ENCODE measurements at places on chromosomes 5 and 9.

DNA sequence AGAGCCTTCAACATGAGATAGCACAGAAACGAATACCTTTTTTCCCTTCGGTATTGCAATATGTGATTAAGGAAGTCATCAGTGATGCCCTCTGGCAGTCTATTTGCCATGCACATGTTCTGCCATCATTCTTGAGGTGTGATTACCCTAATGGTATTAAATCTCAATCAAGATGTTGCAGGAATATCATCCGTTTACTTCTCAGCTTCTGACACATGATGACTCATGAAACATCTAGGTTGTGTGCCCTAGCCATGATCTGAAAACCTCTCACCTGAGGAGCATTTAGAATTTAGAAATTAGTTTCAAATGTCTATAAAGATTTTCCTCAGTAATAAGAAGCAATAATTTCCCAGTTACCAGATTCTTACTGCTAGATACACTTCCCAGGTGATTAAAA lies 209.1 kb downstream of the ADGRV1 start:
- no peak for DNase-seq

- DNase-seq: no peak
Measured at GRCh38 chr9:123823194-123823947, 106.6 kb downstream of the DENND1A start.

DNA sequence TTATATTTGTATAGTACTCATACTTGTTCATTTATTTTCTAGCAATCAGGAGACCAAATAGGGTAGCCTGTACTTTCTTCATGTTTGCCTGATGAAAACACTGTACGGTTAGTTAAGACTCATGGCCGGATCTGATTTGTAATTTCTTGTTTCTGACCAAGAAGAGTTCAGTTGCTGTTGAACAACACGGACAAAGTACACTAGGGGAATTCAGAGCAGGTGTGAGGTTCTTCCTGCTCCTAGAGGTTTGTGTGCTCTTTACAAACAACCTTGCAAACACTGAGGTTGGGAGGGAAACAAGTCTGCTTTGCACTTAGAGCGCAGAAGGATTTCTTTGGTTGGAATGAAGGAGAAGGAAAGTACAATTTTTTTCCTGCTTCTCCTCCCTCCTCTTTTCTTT lies 69.7 kb downstream of the TRIO start:
- no peak for DNase-seq

DNA sequence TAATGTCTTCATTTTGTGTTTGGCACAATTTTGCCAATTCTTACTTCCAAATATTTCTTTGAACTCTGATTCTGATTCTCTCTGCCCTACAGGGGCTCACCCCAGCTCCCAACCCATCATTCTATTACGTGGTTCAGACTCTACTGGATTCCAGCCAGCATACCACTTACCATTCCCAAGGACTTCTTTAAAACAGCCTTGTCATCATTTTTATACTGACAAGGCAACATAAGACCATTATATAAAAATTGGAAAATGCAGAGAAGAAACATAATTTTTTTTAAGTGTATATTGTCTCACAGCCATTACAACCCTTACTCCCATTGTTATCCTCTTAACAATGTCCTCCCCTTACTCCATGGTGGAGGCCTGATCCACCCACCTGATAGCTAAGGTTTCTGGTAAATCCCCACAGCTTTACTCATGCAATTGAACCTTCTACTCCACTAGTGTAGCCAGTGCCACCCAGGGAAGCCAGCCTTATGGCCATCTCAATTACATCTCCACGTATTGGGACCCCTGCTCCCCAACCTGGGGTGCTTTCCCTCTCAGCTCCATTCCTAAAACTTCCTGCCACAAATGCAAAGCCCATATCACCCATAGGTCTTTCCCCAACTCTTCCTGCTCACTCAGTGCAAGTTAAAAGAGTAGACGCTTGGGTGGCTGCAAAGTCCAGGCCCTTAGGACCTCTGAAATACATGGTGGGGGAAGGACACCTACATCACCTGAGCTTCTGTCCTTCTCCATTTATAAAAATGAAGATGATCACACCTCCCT lies 19.1 kb downstream of the UGT3A2 start:
- DNase-seq: no peak

GRCh38 chr9:92714787-92715487 lies 45.0 kb upstream of the IPPK start:
- no peak for DNase-seq

GRCh38 chr5:38473008-38473407 lies 83.4 kb downstream of the LIFR start:
- DNase-seq: no peak

GRCh38 chr9:81986051-81986450 lies 2.5 kb upstream of the SPATA31D1 start:
- no peak for DNase-seq

GRCh38 chr9:29806937-29807618 lies 2233.8 kb upstream of the C9orf72 start:
- DNase-seq: no peak

DNA sequence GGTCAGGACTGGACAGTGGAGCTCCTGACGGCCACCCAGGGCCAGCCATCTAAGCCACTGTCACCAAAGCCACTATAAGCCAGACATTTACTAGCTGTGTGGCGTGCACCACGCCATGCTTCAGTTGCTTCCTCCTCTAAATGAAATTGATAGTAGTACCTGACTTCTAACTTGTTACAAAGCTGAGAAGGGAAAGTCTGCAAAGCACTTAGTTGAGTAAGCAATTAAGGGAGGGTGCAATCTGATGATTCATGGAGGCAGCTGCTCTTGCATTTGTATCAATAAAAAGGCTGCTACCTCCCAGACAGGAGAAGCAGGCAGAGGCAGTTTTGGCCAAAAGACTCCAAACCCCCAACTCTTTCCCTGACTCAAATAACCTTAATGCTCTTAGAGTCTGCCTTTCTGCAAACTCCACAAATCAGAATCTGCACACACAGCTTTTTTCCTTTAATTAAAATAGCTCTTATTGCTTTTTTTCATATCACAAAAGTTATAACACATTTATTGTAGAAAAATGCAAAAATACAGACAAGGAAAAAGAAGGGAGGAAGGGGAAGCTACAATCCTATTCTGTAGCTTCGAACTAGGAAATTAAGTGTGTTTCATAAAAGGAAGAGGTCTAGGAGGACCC lies 19.3 kb upstream of the RAPGEF1 start:
- no peak for DNase-seq

- DNase-seq: no peak
Measured at GRCh38 chr9:78026947-78027346, 4.7 kb downstream of the GNAQ start.

GRCh38 chr5:143297756-143298155 lies 105.7 kb downstream of the NR3C1 start:
- DNase-seq: no peak

GRCh38 chr5:177496070-177496726 lies 1.2 kb downstream of the PDLIM7 start:
- no peak for DNase-seq

- no peak for DNase-seq
Measured at GRCh38 chr5:160602744-160603143, 181.1 kb downstream of the PTTG1 start.

DNA sequence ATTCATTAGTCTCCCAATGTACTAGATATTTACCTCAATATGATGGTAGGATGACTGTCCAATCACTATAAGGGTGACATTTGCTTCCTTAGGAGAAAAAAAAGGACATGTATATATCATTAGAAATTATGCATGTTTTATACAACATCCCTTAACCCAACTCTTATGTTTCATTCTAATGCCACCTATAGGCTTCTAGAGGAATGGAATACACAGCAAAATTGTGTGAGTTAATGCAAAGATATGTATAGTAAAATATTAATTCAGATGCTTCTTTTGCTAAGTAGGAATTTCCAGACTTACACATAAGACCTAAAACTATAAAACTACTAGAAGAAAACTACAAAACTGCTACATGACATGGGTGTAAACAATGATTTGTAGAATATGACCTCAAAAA lies 3.5 kb downstream of the PRXL2C start:
- DNase-seq: no peak

DNA sequence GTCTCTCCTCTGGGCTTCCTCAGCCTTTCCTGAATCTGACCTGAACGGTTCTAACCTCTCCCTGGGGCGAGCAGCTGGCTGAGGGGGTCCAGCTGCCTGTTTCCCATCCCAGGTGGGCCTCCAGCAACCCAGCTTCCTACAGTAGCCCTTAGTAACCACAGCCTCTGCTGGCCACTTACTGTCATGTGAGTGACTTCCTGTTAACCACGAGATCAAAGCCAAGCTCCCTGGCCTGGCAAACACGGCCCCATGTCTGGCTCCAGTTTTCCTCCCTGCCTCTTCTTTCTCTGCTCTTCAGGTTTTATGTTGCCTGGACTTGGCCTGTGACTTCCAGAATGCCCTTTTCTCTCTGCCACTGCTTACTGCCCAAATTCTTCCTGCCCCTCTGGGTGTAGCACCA lies 47.2 kb upstream of the DAB2IP start:
- DNase-seq: no peak

- no peak for DNase-seq
Measured at GRCh38 chr5:129358069-129358468, 102.0 kb upstream of the ADAMTS19 start.

DNA sequence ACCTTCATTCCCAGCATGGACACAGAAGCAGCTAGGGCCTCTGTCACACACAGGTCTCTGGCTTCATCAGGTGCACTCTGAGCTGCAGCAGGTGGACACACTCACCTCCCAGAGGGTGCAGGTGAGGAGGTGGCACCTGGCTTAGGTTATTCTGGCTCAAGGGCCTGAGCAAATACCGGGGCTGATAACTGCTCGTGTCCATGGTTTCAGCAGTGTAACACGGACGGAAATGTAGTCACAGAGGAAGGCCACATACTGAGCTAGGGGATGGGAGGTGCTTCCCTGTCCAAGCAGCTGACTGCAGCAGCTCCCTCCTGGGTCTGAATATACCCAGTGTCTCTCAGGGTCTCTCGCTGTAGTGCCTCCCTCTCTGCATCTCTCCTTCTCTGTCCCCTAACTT lies 5.7 kb downstream of the PHF2 start:
- no peak for DNase-seq

Measured in activated naive CD4-positive, alpha-beta T cell treated with anti-CD3 and anti-CD28 coated beads, Interleukin-2, amount 50 U/mL, for 16 hours (primary cell).